ENCODE measurements at places on chromosomes 13 and 19. TPM values are rescaled to one million over a fixed set of nuclear protein-coding genes. Genes with fewer than 3 reads are reported as not detected.

NLRP5 gene
- total RNA-seq, result not detected

OR1I1 gene
- total RNA-seq, result not detected

GRCh38 chr13:48216204-48216711, 16.7 kb upstream of the ITM2B start:
- no peak for DNase-seq

GRCh38 chr13:25502031-25502430, 130.3 kb downstream of the ATP8A2 start:
- DNase-seq, result no peak

DNA sequence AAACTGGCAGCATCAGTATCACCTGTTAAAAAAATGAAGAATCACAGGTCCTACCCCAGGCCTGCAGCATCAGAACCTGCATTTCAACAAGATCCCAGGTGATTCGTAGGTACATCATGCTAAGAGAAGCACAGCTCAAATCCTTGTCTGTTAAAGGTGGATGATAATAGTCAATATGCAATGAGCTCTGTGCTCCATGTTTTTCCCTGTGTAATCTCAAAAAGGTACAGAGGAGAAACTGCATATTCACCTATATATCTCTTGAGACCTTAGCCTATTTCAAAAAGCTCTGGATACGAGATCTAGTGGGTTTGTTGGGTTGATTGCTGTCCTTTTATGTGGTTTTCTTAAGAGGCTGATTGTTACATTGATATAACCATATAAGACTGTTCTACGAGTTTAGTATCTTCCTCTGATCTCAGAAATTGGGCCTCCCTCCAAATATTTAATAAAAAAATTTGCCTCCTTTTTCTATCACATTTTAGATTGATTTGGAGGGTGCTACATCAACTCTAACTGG, 148.9 kb downstream of the DCT start:
- DNase-seq, result no peak
